ENCODE measurements at places on chromosomes 11 and 22. TPM values are rescaled to one million over a fixed set of nuclear protein-coding genes. Genes with fewer than 3 reads are reported as not detected.
A peak's percentile ranks its signal among the peaks of the same experiment; 100 is the strongest.

GRCh38 chr11:68357568-68357967, 45.2 kb downstream of the LRP5 start:
- H3K4me3 ChIP-seq, result no peak overlapping the region
- peaks cover 21% of the 10 kb centered on the region for H3K4me1 ChIP-seq
- no peaks in the 10 kb centered on the region for H3K27me3 ChIP-seq
- H3K27ac ChIP-seq, result no peak overlapping the region
- DNase-seq, result no peak

GRCh38 chr11:130913268-130913667, 3.0 kb downstream of the SNX19 start:
- H3K36me3 ChIP-seq, result no peaks in the 10 kb centered on the region
- no peak for DNase-seq
- no peaks in the 10 kb centered on the region for H3K27me3 ChIP-seq
- peaks cover 25% of the 10 kb centered on the region for H3K4me1 ChIP-seq

- no peak overlapping the region for H3K27ac ChIP-seq
- no peaks in the 10 kb centered on the region for H3K27me3 ChIP-seq
- no peaks in the 10 kb centered on the region for H3K4me1 ChIP-seq
- no peak overlapping the region for H3K4me3 ChIP-seq
- H3K36me3 ChIP-seq, result no peaks in the 10 kb centered on the region
Measured at GRCh38 chr11:120061036-120061760, 76.7 kb downstream of the TRIM29 start.

DNA sequence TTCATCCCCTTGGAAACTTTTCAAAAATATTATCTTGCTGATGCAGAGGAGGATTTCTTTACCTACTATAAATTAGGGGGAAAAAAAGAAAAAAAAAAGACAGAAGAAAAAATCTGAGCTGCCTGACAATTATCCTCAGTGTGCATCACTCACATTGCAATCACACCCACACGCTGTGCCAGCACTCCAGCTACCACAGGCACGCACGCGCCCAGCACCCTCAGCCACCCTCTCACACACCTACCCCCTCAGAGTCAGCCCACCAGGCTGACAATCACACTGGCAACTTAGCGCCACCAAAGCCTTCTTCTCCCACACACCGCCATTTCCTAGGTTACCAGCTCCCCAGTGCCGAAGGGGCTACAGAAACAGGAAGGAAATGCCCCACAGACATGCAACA, 236.1 kb downstream of the KCNA4 start:
- no peaks in the 10 kb centered on the region for H3K36me3 ChIP-seq
- no peaks in the 10 kb centered on the region for H3K27me3 ChIP-seq
- no peak overlapping the region for H3K4me3 ChIP-seq
- H3K4me1 ChIP-seq, result no peaks in the 10 kb centered on the region
- DNase-seq, result no peak

DNA sequence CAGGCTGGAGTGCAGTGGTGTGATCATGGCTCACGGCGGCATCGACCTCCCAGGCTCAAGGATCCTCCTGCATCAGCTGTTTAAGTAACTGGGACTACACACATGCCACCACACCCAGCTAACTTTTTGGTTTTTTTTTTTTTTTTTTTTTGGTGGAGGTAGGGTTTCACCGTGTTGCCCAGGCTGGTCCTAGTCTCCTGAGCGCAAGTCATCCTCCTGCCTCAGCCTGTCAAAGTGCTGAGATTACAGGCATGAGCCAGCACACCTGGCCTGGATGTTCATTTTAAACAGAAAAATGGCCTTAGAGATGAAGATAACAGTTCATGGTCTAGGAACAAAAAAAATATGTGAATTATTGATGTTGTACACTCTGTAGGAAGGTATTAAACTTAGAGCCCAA, 13.6 kb upstream of the SLC25A18 start:
- no peaks in the 10 kb centered on the region for H3K4me1 ChIP-seq
- DNase-seq, result no peak
- H3K27me3 ChIP-seq, result no peaks in the 10 kb centered on the region
- H3K27ac ChIP-seq, result no peak overlapping the region

DNA sequence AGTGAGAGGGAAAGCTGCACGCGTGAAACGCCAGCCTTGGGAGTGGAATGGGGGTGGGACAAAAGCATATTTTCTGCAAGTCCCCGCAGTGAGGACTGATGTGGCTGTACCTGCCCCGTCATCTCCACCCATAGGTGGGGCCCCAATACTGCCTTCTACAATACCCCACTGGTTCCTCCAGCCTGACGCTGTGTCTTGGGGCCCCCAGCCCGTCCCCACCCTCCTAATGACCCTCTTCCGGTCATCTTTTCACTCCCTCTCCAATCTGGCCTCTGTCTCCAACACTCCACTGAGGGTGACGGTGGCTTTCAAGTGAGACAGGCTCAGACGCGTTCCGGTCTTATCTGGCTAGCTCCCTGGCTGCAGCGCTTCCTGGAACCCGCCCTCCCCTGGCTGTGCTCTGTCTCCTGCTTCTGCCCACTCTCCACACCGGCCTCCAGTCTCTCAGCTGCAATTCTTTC, 104.2 kb downstream of the MICAL3 start:
- peaks cover 77% of the 10 kb centered on the region for H3K4me1 ChIP-seq
- no peaks in the 10 kb centered on the region for H3K36me3 ChIP-seq
- peak; percentile 79 for DNase-seq
- H3K27me3 ChIP-seq, result no peaks in the 10 kb centered on the region

- H3K27me3 ChIP-seq, result no peaks in the 10 kb centered on the region
- no peaks in the 10 kb centered on the region for H3K4me1 ChIP-seq
- no peak within 1 kb of the TSS for H3K4me3 ChIP-seq
- H3K27ac ChIP-seq, result peak within 1 kb of the TSS; percentile 72
- peak; percentile 21 for DNase-seq
- no peaks in the 10 kb centered on the region for H3K36me3 ChIP-seq
Measured at GRCh38 chr22:17562906-17563870, at the start of gene SLC25A18. TSS of gene SLC25A18 (plus strand) at chr22:17563498. CDS start at chr22:17579945, 16,447 bp downstream.

DNA sequence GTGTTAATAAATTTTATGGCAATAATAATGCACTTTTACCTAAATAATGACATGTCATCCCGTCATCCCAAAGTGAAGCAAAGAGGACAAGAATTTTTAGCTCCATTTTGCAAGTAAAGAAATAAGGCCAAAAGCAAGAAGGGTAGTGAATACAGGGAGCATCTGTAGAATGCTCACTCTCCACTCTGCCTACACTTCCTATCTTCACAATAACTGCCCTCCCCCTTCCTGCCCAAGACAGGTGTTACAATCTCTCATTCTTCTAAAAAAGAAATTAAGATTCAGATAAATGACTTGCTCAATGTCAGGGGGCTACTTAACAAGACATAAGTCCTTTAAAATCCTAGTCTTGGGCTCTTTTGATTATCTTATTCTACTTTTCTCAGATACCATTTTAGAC, 8.9 kb downstream of the RDX start:
- no peaks in the 10 kb centered on the region for H3K36me3 ChIP-seq
- peaks cover 10% of the 10 kb centered on the region for H3K4me1 ChIP-seq
- no peak overlapping the region for H3K4me3 ChIP-seq
- DNase-seq, result no peak

DNA sequence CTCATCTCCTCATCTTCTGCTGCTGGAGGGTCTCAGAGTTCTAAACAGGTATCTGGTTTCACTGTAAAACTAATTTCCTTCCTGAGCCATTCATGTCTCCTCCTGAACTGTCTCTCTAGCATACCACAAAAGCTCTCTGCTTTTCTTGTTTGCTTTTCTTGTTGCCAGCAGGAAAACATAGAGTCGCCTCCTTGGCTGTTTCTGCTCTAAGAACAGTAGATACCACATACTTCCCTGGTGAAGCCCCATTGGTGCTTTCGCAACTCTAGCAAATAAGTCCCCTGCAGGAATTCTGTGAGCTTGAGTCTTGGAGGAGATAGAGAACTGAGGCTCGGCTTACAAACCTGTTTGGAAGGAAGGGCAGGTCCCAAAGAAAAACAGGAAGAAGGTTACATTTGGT, 7.0 kb downstream of the DIXDC1 start:
- no peaks in the 10 kb centered on the region for H3K36me3 ChIP-seq
- H3K4me1 ChIP-seq, result no peaks in the 10 kb centered on the region
- H3K27ac ChIP-seq, result peak overlapping the region; percentile 50
- no peak for DNase-seq
- H3K27me3 ChIP-seq, result no peaks in the 10 kb centered on the region
- H3K4me3 ChIP-seq, result no peak overlapping the region

GRCh38 chr11:125910226-125910849, 6.0 kb downstream of the DDX25 start:
- H3K4me1 ChIP-seq, result no peaks in the 10 kb centered on the region
- H3K27me3 ChIP-seq, result peaks cover 29% of the 10 kb centered on the region
- no peak for DNase-seq
- no peak overlapping the region for H3K4me3 ChIP-seq

DNA sequence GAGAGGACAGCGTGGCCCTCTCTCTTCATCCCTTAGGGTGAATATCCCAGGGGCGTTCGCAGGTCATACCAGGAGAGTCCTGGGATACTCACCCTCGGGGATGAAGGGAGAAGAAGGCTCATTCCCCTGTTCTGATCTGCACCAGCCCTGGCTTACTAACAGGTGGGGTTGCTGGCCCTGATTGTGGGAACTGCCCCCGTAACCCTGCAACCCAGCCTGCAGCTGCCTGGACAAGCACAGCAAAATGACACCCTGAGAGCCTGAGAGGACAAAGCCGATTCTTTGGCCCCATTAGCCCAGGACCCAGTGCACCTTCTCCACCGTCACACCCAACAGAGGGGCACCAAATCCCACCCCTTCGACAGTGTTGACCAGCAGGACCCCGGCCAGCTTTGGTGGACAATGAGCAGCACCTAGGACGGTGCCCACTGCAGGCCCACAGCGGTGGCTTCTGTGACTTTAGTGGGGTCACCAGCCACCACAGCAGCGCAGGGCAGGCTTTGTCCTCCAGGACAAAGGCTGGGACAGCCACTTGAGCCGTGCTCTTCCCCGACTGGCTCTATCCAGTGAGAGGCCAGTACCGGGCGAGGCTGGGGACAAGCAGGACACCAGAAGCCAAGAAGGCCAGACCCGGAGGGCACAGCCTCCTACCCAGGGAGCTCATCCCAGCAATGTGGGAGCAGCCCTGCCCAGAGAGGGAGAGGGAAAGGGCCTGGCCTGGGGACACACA, 98.5 kb upstream of the RTL6 start:
- H3K27ac ChIP-seq, result no peak overlapping the region
- H3K4me1 ChIP-seq, result no peaks in the 10 kb centered on the region
- H3K27me3 ChIP-seq, result peaks cover 21% of the 10 kb centered on the region
- H3K36me3 ChIP-seq, result no peaks in the 10 kb centered on the region
- DNase-seq, result no peak

GRCh38 chr11:8221917-8222495, 41.7 kb downstream of the LMO1 start:
- H3K4me1 ChIP-seq, result peaks cover 9% of the 10 kb centered on the region
- H3K36me3 ChIP-seq, result no peaks in the 10 kb centered on the region
- no peaks in the 10 kb centered on the region for H3K27me3 ChIP-seq
- H3K4me3 ChIP-seq, result no peak overlapping the region
- no peak for DNase-seq

DNA sequence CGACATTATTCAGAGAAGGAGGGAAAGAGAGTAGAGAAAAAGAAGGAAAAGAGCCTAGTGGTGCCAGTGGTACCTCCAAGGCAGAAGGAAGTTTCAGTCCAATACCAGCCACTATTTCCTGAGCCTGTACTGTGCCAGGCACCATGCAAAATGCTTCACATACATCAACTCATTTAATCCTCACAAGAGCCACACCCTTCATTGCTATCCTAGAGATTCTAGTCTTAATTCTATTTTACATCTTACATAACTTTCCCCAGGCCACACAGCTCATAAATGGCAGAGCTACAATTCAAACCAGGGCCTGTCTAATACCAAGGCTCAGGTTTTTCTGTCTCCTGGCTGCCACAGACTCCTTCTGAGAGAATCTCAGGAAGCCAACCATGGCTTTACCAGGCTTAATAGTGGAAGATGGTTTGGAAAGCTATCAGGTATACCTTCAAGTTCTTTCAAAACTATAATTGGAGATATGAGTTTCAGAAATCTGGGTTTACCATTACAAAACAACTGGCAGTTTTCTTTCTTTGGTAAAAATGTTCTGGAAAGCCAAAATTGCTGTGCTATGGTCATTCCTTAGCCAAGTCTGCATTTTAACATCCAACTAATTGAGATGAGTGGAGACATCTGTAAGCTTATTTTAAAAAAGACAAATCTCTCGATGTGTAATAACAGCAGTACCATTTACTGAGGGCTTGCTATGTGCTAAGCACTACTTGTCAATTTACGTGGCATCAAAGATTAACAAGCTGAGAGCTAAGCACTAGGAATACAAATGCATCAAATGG, 225.1 kb upstream of the PITPNB start:
- no peaks in the 10 kb centered on the region for H3K27me3 ChIP-seq
- H3K27ac ChIP-seq, result no peak overlapping the region
- H3K4me3 ChIP-seq, result no peak overlapping the region
- peaks cover 33% of the 10 kb centered on the region for H3K4me1 ChIP-seq

DNA sequence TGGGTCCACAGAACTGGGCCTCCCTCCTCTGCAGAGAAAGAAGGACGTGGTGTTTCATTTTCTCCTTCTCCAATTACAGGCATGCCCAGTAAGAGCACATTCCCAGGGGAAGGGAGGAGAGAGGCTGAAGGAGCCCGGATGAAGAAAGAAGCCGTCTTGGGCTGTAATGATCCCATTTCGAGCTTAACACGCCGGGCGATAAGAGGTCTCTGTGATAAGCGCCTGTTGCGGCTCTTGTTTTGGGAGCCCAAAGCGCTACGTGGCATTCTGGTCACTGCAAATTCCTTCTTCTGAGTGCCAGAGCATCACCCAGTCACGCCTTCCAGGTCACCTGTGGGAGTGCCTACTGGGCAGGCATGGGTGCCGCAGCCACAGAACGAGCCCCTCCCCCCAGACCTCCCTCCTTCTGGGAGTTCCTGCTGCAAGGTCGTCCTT, 57.5 kb downstream of the ANO1 start:
- H3K36me3 ChIP-seq, result no peaks in the 10 kb centered on the region
- no peaks in the 10 kb centered on the region for H3K27me3 ChIP-seq
- no peak for DNase-seq
- no peak overlapping the region for H3K4me3 ChIP-seq
- H3K27ac ChIP-seq, result peak overlapping the region; percentile 12

GRCh38 chr11:8983552-8983951, 19.3 kb upstream of the TMEM9B start:
- no peaks in the 10 kb centered on the region for H3K4me1 ChIP-seq
- H3K36me3 ChIP-seq, result no peaks in the 10 kb centered on the region
- no peak overlapping the region for H3K4me3 ChIP-seq

- no peak for DNase-seq
- H3K27ac ChIP-seq, result no peak overlapping the region
- H3K27me3 ChIP-seq, result no peaks in the 10 kb centered on the region
- peaks cover 6% of the 10 kb centered on the region for H3K4me1 ChIP-seq
- no peaks in the 10 kb centered on the region for H3K36me3 ChIP-seq
Measured at GRCh38 chr11:96167203-96167758, 175.7 kb downstream of the MAML2 start.

GRCh38 chr11:65591939-65592857, 3.4 kb downstream of the KCNK7 start:
- H3K27ac ChIP-seq, result peak overlapping the region; percentile 65
- peak; percentile 60 for DNase-seq
- no peaks in the 10 kb centered on the region for H3K27me3 ChIP-seq
- H3K4me1 ChIP-seq, result peaks cover 12% of the 10 kb centered on the region

- no peaks in the 10 kb centered on the region for H3K36me3 ChIP-seq
- H3K4me1 ChIP-seq, result no peaks in the 10 kb centered on the region
- DNase-seq, result peak; percentile 15
- no peak overlapping the region for H3K4me3 ChIP-seq
- peaks cover 4% of the 10 kb centered on the region for H3K27me3 ChIP-seq
Measured at GRCh38 chr22:50118557-50119168, 28.9 kb downstream of the MOV10L1 start.

- DNase-seq, result no peak
- H3K27ac ChIP-seq, result no peak overlapping the region
- H3K27me3 ChIP-seq, result peaks cover 47% of the 10 kb centered on the region
- no peak overlapping the region for H3K4me3 ChIP-seq
- H3K4me1 ChIP-seq, result no peaks in the 10 kb centered on the region
Measured at GRCh38 chr11:3226846-3227567, 5.2 kb downstream of the MRGPRE start.

VSIG10L2 gene
- total RNA-seq, result not detected

RPL3 gene
- 909 TPM for total RNA-seq

INPP5J gene
- 38.9 TPM for total RNA-seq
